ENCODE measurements at places on chromosomes 11 and 22. TPM values are rescaled to one million over a fixed set of nuclear protein-coding genes. Genes with fewer than 3 reads are reported as not detected.
A peak's percentile ranks its signal among the peaks of the same experiment; 100 is the strongest.

GRCh38 chr11:33920838-33921613 is 29.1 kb upstream of the LMO2 start:
- DNase-seq = no peak

DNA sequence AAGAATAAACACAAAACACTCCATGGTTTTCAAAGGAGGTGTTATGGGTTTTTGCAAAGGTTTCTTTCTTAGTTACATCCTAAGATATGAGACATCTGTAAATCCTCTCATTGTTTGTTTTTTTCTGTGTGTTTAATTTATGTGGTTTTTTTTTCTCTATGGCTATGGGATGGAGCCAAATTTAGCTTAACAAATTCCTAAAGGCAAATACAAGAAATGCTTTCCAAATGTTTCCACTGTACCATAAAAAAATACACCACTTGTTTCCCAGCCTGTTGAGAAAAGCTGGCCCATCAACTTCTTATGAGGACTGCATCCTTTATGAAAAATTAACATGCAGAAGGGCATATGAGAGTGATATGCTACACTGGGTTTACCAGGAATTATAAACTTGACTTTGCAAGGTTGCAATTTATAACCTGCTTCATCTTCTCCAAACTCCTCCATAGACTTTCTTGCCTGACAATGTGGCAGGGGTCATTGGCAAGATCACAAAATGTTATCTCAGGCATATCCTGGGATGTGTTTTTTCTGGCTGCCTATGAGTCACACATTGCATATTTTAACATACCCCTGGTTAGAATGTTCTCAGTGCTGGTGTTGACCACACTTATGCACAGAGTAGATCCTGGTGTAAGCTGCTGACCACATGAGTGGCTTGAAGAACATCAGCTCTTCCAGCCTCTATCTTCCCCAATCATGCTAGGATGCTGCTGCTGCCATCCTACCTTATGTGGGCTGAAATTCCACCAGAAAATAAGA is 137.6 kb upstream of the TTC12 start:
- no peak for DNase-seq

DNA sequence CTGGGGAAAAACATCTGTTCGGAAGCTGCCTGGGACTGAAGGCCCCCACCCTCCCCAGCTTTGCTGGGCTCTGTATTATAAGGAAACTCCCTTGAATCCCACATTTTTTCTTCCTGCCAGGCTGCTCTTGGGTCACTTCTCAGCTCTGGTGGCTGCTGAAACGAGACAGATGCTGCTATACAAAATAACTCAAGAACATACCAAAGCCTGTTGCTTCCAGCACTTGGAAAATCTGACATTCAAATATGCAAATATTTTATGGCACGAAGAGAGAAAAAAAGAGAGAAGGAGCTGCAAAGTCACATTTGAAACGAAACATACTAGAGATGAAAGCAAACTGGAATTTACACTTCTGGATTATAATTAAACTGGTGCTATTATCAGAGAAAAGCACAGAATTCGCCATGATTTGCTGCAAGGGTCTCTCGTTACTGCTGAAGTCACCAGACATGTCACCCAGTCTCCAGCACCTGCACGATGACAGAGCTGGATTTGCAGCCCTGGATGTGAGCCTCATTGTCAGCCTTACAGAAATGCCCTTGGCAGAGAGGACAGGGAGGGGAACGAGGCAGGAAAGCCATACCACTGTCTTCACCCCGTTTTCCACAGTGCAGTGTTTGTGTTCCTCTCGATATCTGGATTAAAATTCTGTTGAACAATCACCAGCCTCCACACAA is 47.9 kb upstream of the IGSF9B start:
- no peak for DNase-seq

GRCh38 chr11:16169956-16170847 is 186.1 kb downstream of the SOX6 start:
- no peak for DNase-seq

DNA sequence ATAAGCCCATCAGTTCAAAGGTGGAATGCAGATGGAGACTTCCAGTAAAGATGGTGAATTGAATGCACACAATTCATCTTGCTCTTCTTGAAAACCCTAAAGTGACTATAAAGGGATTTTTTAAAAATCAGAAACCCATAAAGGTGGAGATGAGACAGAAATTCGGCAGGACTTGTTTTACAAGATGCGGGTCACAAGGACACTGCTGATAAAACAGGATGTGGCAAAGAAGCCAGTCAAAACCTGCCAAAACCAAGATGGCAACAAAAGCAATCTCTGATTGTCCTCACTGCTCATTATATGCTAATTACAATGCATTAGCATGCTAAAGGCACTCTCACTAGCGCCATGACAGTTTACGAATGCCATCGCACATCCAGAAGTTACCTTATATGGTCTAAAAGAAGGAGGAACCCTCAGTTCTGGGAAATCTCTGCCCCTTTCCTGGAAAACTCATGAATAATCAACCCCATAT is 137.1 kb downstream of the NECTIN1 start:
- no peak for DNase-seq

DNA sequence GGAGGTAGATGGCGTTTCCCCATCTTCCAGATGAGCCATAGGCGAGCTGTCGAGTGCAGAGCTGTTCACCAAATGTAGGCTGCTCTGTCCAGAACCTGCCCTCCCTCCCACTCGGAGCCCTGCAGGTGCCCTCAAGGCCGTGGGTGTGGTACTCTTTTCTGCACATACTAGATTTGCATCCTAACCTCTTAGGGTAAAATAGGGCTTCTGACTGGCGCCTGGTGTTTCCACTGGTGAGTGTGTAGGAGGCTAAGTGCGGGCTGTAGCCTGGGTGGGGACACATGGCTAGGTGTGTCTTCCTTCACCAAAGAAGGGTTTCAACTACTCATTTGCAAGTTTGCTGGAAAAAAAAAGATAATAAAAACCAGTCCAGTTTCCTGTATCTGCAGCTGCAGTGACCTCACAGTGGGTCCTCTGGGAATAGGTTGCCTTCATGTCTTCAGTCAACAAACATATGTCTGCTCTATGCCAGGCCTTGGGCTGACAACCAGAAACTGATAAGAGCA is 8.5 kb downstream of the BIK start:
- DNase-seq = no peak

GRCh38 chr11:27933992-27934829 is 173.7 kb downstream of the KIF18A start:
- no peak for DNase-seq

- no peak for DNase-seq
Measured at GRCh38 chr22:44883011-44883421, 126.8 kb downstream of the PHF21B start.

GRCh38 chr22:32661296-32661695 is 140.2 kb upstream of the TIMP3 start:
- peak; percentile 35 for DNase-seq

GRCh38 chr11:95364324-95365295 is 133.6 kb upstream of the SESN3 start:
- no peak for DNase-seq

- no peak for DNase-seq
Measured at GRCh38 chr22:36433318-36434231, 45.8 kb upstream of the MYH9 start.

GRCh38 chr11:12331239-12331874 is 46.0 kb upstream of the PARVA start:
- peak; percentile 52 for DNase-seq

DNA sequence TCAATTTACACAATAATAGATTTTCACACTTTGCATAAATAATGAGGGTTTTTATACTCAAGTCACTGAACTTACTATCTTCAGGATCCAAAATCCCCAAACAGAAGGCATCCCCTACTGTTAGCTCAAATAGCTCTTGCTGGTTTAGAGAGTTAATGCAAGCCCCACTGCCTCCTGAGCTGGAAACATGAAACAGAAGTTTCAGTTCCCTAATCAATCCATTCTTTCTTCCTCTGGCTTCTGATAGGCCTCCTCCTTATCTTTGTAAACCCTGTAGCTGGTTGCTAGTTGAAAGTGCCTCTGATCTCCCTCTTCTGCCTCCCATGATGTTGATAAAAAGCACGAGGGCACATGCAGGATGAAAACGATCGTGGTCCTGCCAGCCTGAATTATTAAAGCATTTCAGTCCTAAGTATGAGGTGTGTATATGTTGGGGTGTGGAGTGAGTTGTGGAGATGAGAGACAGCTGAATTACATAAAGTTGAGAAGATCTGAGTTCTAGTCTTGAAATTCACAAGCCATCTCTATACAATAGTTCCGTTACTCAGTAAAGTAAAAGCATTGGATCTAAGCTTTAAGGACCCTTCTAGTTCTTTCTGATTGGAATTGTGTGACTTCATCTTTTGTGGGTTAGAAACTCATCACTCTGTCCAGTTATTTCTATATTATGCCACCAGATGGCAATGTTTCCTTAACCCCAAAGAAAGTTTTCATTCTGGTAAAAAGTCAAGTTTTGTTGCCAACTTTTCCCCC is 35.0 kb upstream of the EHF start:
- DNase-seq = no peak

- no peak for DNase-seq
Measured at GRCh38 chr22:40703736-40704135, 24.5 kb downstream of the MCHR1 start.

DNA sequence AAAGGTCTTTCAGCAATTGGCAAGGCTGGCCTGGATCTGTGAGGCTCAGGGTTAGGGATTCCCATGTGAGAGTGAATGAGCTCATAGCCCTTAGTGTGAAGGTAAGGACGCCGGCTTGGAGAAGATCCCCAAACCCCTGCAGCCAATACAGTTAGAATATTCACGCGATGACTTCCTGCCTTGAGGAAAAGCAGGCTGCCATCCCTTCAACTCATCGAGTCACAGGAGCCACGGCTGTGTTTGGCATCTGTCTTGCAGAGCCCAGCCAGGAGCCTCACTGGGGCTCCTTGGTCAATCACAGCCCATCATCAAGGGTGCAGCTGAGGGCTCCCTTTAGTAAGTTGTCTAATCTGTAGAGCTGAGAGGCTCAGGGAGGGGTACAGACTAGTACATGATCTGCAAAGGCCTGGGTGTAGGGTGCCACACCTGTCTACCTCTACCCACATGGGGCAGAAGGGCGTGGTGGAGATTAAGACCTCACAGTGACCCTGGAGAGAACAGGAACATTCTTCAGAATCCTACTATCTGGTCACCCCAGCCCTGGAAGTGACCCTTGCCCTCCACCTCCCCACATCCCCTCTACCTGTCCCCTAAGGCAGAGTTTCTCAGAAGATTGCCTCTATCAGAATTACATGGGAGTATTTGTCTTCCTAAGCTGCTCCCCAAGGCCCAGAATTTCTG is 18.5 kb downstream of the IL10RA start:
- no peak for DNase-seq

DNA sequence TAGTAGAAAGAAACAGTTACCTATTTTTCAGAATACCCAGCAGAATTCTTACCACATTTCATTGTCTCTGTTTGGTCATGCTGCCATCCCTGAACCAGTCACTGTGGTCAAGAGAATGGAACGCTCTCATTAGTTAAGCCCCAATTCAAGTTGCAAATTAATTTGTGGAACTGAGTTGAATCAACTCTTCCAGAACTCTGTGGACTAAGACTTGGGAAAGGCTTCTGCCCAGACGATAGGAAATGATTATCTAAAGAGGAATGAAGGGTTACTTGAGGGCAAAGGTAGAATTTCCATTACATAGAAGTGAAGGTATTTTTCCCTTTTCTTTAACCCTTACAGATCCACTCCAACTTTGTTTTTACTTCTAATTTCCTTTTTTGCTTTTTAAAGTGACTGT is 286.4 kb downstream of the DYNC2H1 start:
- no peak for DNase-seq

DNA sequence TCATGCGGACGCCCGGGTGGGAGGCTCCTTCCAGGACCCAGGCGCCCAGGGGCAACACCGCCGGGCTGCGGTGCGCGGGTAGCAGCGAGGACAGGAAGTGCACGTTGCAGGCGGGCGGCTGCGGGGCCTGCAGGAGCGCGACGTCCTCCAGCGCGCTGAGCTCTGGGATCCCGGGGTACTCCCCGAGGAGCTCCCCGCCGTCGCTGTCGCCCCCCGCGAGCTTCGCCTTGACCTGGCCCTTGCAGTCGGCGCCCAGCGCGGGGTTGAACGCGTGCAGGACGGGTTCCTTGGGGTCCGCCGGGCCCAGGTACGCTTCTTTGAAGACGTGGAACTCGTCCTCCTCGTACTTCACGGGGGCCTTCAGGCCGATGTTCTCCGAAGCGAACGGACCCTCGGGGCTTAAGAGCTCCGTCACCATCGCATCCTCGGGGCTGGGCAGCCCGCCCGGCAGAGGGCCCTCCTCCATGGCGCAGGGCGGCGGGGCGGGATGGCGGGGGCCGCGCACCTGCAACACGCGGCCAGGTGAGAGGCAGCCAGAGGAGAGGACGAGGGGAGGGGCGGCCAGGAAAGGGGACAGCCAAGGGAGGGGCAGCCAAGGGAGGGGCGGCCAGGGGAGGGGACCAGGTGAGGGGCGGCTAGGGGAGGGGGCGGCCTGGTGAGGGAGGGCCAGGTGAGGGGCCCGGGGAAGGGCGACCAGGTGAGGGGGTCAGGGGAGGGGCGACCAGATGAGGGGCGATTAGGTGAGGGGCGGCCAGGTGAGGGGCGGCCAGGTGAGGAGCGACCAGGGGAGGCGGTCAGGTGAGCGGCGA is 921 bp downstream of the TESMIN start:
- DNase-seq = no peak

DNA sequence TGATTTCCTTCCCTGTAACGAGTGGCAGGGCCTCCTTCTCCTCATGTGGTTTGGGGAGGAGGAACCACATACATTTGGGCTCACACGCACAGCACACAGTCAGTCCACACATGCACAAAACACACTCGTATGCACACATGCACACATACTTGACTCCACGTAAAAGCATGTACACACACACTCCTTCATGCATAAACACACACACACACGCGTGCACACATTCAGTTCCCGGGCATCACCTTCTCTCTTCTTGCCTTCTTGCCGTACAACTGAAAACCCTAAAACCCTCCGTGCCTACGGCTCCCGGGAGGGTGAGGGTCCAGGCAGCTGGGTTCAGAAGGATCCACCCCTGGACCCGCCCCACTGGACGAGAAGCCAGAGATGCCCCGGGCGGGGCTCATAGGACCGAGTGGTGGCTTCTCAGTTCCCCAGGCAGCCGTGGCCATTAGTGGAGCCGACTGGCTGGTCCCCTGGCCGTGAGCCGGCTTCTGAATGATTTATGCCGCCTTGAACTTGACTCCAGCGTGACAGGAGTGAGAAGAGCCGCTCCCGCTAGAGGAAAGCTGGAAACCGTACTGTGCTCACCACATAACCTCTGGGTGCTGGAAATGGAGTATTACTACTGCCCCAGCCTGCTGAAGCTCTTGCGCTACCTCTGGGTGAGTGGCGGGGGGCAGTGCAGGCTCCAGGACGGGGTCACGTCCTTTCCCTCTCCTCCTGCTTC is 117.4 kb downstream of the KIAA1671 start:
- no peak for DNase-seq

PANX1 gene
- total RNA-seq = 23.3 TPM

TRPC6 gene
- 3.0 TPM for total RNA-seq

MYO7A gene
- 19.7 TPM for total RNA-seq

TNNT3 gene
- total RNA-seq = 13.1 TPM

PRG2 gene
- not detected for total RNA-seq

AMOTL1 gene
- total RNA-seq = 32.0 TPM

RAC2 gene
- total RNA-seq = 11.0 TPM

SSH3 gene
- 22.6 TPM for total RNA-seq

MAPK11 gene
- 38.9 TPM for total RNA-seq

Data from omental fat pad (tissue), 4 donors.